ENCODE measurements at places on chromosomes 12 and 14.
A peak's percentile ranks its signal among the peaks of the same experiment; 100 is the strongest.

DNA sequence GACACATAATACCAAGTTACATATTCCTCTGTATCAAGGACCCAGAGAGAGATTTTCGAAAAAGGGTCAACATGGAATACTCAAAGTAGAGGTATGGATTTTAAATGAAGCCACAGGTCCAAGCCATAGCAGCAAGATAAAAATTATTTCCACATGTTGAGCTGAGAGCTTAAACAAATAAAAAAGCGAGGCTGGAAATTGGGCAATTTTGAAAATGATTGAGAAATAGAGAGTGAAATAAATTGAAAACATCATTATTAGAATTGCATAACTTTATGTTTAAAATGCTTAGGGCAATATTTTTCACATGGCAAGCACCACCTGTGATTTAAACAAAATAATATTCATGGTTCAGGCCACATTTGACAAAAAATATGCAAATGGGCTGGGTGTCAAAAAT is 1251.0 kb upstream of the USP15 start:
- no peak for DNase-seq

DNA sequence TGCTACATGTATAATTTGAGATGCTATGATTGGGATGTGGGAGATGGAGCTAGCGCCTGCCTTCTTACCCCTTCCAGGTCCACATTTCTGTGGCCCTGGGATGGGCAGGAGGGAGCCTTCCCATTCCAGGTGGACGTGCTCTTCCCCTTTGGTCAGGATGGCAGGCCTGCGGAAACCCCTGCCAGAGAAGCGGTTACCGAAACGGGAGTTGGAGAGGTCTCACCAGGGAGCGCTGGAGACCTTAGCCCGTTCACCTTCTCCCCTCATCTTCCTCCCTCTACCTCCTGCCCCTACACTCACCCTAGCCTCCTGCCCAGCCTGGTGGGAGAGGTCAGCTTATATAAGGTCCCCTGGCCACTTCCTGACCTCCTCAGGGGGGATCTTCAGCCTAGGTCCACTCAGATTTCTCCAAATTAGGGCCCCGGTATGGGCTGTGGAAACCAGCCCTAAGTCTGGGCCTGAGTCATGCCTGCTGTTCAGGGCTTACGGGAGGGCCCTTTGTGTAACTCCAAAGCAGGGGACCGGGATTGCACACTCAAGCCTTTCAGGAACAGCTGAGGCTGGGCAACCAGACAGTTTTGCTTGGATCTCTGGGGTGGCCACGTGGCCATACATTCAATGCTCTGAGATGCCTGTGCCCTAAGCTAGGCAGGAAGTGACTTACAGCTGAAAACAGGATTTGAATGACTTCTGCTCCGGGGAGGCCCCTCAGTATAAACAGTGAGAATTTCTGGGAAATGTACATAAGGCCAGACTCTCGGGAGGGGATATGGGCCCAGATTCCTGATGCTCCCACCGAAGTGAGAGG is 10.2 kb upstream of the MEG3 start:
- DNase-seq = no peak

- DNase-seq = no peak
These were observed 180.8 kb upstream of the NTF3 start for GRCh38 chr12:5251092-5251491.

GRCh38 chr14:93115069-93115820 is 480 bp downstream of the ITPK1 start:
- peak; percentile 91 for DNase-seq

DNA sequence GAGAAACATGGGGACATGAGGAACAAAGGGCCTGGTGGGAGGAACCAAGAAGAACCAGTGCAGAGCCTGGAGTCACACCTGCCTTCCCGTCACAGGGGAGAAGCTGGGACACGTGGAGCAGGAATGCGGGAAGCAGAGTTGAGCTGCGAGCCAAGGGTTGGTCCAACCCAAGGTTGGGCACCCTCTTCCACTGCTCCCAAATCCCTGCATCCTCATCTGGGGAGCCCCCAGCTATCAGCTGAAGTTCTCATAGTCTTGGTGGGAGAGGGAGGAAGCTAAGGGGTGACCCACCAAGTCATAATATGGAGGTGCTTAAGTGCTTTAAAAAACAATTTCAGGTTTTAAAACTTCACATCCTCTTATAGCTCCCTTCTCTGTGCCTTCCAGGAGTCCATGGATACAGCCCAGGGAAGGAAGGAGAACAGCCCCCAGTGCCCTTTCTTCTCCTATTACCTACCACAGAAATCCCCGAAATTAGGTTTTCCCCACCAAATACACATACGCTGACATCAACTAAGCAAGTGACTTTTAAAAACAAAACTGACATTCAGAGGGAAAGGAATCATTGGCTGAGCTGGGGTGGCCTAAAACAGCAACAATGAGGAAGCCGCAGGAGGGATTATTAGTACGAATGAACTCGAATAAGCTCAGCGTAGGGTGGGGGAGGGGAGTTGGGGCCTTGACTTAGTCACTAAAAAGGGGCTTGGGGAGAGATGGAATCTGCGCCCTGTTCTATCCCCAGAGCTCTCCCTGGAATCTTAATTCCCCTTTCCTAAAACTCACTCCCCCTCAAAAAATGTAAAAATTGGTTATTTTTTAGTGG is 4.5 kb downstream of the MYL6 start:
- no peak for DNase-seq

- no peak for DNase-seq
These were observed 12.2 kb downstream of the ZNF384 start for GRCh38 chr12:6676962-6677361.

DNA sequence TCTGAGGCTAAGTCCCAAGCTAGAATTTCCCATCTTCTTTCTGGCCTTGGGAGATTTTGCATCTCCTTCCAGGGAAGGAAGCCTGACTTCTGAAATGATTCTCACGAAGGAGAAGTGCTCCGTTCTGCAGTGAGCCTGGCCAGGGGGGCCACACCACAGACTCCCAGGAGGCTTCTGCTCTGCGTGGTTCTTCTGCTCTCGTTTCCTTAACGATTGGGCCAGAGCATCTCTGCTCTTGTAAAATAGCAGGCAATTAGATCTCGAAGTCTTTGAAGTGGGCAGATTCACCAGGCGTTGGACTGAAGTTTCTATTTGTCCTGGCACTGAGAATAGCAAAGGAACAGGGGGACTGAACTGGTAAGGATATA is 6.7 kb upstream of the BATF start:
- peak; percentile 23 for DNase-seq

DNA sequence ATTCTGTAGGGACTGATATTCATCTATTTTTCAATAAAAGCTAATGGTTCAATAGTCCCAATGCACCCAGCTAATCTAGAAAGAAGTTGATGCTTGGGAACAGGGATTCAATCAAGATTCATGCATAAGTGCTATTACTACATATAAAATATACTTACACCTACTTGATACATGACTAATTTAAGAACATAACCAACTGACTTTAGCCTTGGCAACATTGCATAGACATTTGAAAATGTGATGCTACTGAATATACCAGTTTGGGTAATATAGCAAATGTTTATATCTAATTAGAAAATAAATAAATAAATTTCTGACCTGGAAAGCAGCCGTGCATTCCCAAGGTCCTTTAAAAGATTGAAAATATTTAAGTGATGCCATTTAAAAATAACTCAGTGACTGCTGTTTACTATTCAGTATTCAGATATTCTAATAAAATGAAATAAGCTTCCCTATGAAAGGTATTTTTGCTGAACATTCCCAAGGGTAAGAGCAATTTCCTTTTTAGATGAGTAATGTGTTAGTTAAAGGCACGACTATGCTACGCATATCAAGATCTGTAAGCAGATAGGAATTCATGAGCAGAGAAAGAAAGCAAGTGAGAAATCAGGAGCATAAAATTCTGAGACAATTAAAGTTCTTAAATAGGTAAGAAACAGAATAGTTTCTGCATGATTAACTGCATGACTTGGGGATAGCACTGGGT is 160.6 kb upstream of the SYT1 start:
- no peak for DNase-seq

DNA sequence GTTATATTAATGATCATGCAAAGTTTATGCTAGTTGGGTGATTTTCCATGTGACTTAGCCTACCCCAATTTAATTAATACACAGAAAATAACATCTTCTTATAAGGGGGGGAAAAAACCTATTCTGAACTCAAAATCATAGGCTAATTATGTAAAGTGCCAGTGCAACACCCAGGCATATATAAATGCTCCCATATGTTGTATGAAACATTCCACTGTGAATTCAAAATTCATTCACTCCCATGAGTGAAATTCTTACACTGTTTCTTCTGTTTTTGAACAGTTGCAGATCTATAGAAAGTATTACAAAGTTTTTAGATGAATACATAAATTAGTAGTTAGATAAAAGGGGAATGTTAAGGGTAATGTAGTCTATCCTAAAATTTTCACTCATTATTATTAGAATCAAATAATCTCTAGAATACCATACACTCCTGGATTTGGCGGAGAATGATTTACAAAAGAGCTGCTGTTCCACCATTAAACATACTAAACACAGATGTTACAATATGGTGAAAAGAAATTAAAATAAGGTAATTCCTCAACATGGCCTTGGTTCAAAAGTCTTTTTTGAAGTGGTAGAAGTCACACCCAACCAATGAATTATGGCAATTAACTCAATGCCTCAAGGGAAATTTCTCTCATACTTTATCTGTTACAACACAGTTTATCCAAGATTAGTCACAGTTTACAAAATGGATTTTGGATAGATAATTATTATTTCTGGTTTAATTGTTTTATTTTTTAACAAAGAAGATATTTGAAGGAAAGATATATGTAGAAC is 454.1 kb upstream of the FLRT2 start:
- DNase-seq = no peak

DNA sequence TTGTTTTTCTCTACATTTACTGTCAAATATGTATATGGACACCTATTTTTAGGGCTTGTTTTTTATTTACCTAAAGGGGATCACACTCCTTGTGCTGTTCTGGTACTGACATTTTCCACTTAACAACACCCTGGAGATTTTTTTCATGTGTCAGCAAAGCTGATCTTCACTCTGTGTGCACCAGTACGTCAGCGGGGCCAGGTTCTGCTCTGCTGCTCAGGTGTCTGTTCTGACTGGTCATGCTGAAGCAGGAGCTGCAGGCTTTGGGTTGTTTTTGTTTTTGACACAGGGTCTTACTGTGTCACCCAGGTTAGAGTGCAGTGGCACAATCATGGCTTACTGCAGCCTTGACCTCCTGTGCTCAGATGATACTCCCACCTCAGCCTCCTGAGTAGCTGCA is 81.9 kb upstream of the CCND2 start:
- DNase-seq = no peak

All from stimulated activated naive CD8-positive, alpha-beta T cell treated with anti-CD3 and anti-CD28 coated beads, Interleukin-15, Interleukin-2, amounts not matched to agents 100 U/mL and 50 U/mL, for 24 hours (primary cell).